Renal cortical epithelial cell (primary cell): ENCODE measurements at places on chromosomes 16 and 17. TPM values are rescaled to one million over a fixed set of nuclear protein-coding genes. Genes with fewer than 3 reads are reported as not detected.

FOXN1 gene
- total RNA-seq: not detected in 2 replicates

CCDC57 gene
- total RNA-seq: 7.3 and 28.2 TPM in 2 replicates

TP53TG3B gene
- not detected in 2 replicates for total RNA-seq

ACAP1 gene
- 0.20 and 65.5 TPM in 2 replicates for total RNA-seq

MPV17L gene
- 0.50 and 4.2 TPM in 2 replicates for total RNA-seq

HCRT gene
- total RNA-seq: not detected in 2 replicates

KRT28 gene
- not detected in 2 replicates for total RNA-seq

SOX8 gene
- 0.20 TPM in 1 of 2 replicates, not detected in the other for total RNA-seq

MYO15A gene
- total RNA-seq: 0.45 TPM in 1 of 2 replicates, not detected in the other

BEAN1 gene
- 3.8 and 4.2 TPM in 2 replicates for total RNA-seq

ATAD5 gene
- 0.85 and 2.1 TPM in 2 replicates for total RNA-seq

C17orf50 gene
- not detected in 2 replicates for total RNA-seq

MARVELD3 gene
- 0.89 and 4.5 TPM in 2 replicates for total RNA-seq

ABCA8 gene
- total RNA-seq: 0.17 TPM in 1 of 2 replicates, not detected in the other

CDH3 gene
- 132 and 198 TPM in 2 replicates for total RNA-seq

KRT9 gene
- not detected in 2 replicates for total RNA-seq

KRTAP4-2 gene
- total RNA-seq: not detected in 2 replicates

COPZ2 gene
- total RNA-seq: 6.8 and 8.0 TPM in 2 replicates

CDH8 gene
- total RNA-seq: 1.3 TPM in 1 of 2 replicates, not detected in the other
